Stimulated activated CD4-positive, alpha-beta T cell treated with anti-CD3 and anti-CD28 coated beads, TNF-alpha, amount 100 ng/mL, for 1 hour (primary cell): ENCODE measurements at places on chromosomes 3 and 15.

DNA sequence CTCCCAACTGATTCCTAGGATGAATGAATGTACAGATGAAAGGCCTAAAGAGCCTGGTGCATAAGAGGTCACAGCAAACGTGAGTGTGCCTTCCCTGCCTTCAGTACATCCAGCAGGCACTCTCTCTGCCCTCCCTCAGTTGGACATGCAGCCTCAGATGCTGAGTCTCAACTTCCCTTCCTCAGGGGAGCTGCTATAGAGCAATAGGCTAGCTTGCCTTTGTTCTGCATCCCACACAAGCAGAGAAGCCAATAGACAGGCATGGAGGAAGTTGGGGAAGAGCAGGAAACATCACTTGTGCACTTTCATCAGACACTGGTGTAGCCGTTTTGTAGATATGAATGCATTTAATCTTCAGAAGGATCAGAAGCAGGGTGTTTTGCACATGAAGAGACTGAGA lies 147.5 kb upstream of the THBS1 start:
- DNase-seq, result no peak

- no peak for DNase-seq
Measured at GRCh38 chr3:140403608-140404007, 274.3 kb upstream of the TRIM42 start.

- no peak for DNase-seq
Measured at GRCh38 chr3:142509079-142509478, 61.2 kb upstream of the XRN1 start.

- DNase-seq, result peak; percentile 36
Measured at GRCh38 chr3:186825294-186825821, 17.2 kb upstream of the ADIPOQ start.

DNA sequence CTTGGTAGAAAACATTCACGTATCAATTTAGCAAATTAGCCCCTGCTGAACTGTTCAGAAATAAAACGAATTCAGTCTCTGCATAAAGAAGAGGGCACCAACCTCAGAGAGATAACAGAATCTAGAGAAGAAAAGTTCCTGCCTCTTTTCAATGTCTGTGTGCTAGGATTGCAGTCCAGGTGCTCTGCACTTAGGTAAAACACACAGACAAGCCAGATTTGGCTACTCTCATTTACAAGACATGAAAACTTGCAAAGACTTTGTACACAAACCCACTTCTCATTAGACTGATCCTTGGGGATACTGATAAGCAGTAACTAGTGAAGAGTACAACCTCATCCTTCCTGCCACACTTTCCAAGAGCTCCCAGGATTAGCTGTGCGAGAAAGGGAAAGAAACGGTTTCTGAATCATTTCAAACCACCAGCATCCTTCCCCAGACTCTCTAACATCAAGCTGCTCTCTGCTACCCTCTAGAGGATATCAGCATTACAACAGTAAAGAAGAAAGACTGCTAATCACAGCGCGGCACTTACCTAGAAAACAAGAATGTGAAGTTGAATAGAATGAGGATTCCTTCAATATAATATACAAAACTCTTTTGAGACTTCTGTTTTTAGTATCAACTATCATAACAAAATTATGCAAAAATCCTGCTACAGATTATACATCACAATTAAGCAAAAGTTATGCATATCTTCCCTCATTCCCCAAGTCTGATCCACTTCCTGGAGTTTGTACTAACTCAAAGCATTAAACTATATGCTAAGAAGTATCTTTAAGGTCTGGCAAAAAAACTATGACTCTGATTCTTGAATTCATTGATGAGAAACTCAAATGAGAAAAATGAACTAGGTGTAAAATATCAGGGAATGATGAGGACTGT lies 306.4 kb downstream of the MAGI1 start:
- DNase-seq, result no peak

DNA sequence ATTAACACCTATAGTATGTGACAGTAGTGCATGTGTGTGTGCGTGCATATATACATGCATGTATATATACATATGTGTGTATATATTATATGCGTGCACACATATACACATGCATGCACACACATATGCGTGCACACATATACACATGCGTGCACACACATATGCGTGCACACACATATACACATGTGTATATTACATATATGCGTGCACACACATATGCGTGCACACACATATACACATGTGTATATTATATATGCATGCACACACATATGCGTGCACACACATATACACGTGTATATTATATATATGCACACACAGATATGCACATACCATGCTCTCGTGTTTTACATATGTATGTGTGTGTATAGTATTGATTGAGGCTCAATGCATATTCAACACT lies 42.0 kb upstream of the MAP3K13 start:
- DNase-seq, result no peak

- DNase-seq, result no peak
Measured at GRCh38 chr3:137524751-137525150, 239.4 kb upstream of the SOX14 start.

- DNase-seq, result no peak
Measured at GRCh38 chr3:136078421-136079364, 113.2 kb downstream of the PPP2R3A start.

- DNase-seq, result no peak
Measured at GRCh38 chr3:25291481-25291905, 136.6 kb upstream of the RARB start.

DNA sequence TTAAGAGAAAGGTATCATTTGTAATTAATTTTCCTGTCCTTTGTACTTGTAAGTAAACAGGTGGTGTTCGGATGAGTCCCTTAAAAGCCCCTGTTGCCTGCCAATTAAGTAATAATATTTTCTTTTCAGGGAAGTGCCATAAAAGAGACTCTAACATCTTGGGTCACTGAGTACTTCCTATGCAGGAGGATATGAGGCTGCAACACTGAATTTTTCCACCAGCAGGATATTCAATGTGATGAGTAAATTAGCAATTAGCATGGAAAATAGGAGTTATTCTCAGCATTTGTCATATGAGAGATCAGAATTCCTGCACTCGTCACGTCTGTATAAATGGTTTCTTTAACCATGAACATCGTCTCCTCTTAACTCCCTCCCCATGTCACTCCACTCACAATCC lies 45.4 kb downstream of the WWTR1 start:
- DNase-seq, result no peak

DNA sequence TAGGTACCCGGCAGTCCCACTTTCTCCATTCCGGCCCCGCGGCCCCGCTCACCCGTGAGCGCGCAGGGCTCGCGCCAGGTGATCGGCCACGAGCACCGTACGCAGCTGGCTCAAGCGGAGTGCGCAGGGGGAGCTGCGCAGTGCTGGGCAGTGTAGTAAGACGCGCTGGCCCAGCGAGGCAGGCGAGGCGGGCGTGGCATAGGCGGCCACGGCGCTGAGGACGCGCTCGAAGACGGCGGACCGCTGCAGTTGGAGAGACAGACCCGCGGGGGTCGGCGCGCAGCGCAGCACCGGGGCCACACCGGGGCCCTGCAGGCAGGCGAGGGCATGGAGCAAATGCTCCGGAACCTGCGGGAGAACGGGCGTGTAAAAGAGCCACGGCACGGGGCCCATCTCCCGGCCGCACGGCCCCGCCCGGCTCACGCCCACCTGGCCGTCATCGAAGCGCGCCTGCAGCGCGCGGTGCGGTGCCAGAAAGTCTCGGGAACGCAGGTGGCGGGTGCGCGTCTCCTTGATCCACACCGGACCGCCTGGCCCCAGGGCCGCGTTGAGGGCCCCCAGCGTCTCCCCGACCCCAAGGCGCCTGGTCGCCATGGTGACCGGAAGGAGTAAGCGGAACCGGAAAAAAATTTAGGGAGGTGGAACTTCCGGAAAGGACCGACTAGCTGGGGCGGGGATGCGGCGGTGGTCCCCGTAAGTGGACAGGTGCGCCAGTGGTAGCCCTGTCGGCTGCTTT lies at the start of gene DALRD3:
Gene DALRD3 (minus strand): TSS at position 610 of the 736 bp plus-strand sequence. CDS start 16 bp downstream, at position 594.
- no peak for DNase-seq

DNA sequence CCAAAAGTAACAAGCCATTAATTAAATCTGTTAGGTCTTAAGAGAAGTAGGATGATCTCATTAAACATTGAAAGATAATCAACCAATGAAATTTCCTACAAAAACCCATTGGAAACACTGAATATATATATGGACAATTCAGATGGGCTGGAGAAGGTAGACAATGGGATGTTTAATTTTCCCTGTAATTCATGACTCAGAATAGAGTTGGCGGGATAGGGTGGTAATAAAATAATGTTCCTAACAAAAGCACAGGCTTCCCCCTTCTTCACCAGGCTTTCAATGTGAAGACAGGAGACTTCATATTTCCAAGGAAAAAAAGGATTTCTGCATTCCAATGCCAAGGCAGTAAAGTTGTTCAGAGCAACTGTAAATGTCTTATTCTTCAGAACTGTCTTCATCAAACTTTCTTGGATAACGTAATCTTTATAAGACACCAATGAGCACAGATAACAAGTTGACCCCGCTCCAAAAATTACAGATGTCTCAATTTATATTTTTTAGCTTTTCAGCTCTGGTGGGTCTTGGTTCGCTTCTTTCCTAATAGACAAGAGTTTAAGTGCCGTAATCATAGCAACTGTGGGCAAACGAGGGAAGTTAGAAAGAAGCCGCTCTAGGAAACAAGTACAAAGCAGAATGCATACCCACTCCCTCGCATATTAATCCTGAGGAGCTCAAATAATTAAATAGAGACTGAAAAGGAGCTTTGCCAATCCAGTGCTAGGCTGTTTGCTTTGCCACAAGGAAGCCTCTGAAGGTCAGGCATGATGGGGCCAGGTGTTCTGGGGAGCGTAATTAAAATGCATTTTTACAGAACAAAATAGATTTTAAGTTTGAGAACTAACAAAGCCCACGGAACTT lies 377.0 kb downstream of the FOXP1 start:
- no peak for DNase-seq

DNA sequence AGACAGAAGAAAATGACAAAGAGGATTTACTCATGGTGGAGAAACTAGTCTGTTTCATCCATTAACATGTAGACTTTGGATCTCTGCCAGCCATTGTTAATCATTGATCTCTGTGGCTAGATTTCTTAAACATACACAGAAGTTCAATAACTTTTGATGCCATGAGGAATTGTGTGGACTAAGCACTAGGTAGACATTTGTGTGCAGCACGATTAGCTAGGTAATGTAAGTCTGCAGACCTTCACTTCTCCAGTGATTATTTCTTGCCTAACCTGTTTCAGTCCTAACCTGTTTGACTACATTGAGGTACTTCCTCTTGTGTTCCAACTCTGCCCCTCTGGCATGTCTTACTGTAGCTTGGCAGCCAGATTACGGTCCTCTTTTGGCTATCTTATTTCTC lies 928.5 kb upstream of the ROBO1 start:
- no peak for DNase-seq

DNA sequence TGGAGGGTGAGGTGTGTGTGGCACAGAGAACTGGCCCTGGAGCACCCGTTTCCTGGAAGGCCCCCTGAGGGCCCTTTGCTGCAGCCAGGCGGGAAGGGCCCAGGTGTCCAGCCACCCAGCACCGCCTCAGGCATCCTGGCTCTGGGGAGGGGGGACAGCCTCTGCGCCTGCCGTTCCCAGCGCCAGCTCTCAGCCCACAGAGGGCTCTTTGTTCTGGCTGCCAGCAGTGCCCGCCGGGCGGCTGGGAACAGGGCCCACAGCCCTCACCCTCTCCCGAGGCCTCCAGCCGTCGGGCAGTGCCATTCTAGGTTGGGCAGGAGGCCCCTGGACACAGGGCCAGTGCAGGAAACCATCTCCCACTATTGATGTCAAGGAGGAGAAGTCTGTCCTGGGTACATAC lies 8.3 kb downstream of the SLC38A3 start:
- no peak for DNase-seq

- DNase-seq, result no peak
Measured at GRCh38 chr15:62392376-62392775, 227.3 kb upstream of the C2CD4B start.

DNA sequence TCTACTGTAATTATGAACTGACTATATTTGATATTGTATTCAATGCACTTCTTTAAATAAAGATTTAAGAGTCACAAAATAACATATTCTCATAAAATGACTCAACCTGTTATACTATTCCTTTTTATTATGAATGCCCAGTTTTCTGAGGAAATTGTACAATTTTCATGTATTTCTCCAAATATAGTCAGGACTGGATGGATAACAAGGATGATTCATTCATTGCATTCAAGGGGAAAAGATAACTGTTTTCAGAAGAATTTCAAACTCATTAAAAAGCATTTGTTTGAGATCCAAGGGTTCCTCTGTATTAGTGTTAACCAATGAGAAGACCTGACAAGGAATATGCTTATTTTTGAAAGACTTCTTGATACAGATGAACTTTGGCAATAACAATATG lies 163.7 kb downstream of the MEIS2 start:
- no peak for DNase-seq

DNA sequence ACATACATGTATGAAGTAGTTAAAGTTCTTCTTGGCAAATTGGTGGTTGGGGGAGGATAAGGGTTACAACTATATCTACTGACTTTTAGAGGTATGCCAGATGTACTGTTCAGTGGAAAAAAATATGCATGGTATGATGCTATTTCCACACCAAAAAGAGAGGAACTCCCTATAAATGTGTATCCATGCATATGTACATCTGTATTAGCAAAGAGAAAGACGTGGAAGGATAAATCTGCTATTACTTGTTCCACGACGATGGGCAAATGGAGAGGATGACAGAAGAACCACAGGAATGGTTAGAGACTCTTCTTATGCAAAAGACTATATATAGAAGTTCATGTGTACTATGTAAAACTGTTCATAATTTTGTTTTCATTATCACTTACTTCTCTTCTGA lies 197.6 kb downstream of the RORA start:
- DNase-seq, result no peak

- DNase-seq, result no peak
Measured at GRCh38 chr15:35557012-35557411, 11.0 kb upstream of the DPH6 start.

GRCh38 chr3:99846477-99847160 lies 29.0 kb downstream of the CMSS1 start:
- DNase-seq, result no peak

DNA sequence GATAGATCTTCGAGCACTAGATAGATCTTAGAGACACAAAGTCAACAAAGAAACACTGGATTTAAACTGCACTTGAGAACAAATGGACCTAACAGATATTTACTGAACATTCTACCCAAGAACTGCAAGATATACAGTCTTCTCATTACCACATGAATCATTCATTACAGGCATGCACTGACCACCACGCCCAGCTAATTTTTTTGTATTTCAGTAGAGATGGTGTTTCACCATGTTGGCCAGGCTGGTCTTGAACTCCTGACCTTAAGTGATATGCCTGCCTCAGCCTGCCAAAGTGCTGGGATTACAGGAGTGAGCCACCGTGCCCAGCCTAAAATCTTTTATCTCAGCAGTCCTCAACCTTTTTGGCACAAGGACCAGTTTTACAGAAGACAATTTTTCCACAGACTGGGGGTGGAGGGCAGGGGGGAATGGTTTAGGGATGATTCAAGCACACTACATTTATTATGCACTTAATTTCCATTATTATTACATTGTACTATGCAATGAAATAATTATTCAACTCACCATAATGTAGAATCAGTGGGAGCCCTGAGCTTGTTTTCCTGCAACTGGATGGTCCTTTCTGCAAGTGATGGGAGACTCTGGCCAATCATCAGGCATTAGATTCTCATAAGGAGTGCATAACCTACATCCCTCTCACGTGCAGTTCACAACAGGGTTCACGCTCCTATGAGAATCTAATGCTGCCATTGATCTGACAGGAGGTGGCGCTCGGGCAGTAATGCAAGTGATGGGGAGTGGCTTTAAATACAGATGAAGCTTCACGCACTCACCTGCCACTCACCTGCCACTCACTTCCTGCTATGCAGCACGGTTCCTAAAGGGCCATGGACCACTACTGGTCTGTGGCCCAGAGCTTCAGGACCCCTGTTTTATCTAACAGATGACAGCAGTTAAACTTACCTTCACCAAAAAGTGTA lies 21.7 kb downstream of the CSNK1G1 start:
- DNase-seq, result peak; percentile 3

- DNase-seq, result no peak
Measured at GRCh38 chr3:157119369-157119951, 40.5 kb downstream of the CCNL1 start.
